ENCODE measurements at places on chromosomes 5 and 9.
A peak's percentile ranks its signal among the peaks of the same experiment; 100 is the strongest.

DNA sequence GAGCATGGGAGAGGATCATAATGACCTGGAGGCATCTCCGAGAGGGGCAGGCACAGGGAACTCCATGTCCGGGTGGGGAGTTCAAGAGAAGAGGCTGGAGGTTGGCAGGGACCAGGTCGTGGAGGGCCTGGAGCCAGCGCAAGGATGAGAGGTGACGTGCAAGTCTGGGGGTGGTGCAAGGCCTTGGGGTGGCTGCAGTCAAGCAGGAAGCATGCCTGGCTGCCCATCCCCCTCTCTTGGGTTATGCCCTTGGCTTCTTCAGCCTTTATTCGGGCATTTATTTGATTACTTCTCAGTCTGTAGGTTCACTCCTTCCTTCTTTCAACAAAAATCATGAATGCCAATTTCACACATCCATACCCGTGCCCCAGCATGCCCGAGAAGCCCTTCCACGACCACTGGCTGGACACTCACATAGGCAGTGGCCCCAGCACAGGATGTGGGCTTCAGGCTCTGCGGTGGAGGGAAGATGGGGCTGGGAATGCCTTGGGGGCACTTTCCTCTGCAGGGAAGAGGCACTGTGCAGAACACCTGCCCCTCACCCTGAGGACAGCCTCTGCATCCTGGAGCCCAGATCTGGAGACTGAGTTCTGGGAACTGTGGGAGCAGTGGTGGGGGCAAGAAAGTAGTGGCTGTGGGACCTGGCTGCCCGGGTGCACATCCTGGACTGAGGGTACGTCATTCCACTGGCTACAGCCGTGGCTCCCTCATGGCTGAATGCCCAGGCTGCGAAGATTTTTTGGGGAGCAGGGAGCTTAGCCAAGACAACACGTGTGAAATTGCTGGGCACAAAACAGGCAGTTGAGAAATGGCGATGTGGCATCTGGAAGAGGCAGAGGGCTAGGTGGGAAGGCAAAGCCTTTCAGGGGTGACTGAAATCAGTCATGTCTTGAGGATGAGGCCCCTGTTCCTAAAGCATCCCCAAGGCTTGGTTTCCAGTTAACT lies 38.6 kb downstream of the CRB2 start:
- DNase-seq = no peak

GRCh38 chr5:72057816-72058215 lies 49.5 kb upstream of the MAP1B start:
- DNase-seq = no peak

DNA sequence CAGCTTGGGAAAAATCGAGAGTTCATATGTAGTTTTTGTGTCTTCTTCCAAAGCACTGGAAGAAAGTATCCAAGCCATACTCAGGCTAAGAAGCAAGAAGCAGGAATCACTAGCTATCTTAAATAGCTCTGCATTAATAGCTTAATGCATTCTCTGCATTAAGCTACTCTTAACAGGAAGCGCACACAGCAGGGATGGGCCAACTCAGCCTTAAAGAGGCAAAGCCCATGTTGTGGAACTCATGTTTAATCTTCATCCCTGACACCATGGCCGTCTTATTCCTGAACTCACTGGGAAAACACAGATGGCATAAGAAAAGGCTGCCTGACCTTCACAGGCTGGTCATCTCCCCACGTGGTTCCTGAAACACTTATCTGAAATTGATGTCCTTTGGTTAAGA lies 18.7 kb upstream of the ICE1 start:
- DNase-seq = no peak

DNA sequence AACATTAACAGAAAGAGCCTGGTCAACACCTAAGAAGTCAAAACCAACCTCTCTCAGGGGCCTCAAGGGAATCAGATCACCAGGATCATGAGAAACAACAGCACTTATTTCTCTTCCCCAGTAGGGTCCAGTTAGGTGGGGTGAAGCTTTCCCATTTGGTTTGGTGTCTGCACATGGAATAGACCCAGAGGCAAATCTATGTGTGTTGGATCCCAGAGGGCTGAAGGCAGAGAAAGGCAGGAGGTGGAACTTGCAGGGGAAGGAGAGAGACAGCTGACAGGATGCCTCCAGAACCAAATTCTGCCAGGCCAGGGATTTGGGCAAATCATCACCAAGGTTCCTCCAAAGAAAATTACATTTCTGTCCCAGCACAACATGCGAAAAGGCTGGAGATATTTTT lies 104.8 kb upstream of the SPOCK1 start:
- no peak for DNase-seq

DNA sequence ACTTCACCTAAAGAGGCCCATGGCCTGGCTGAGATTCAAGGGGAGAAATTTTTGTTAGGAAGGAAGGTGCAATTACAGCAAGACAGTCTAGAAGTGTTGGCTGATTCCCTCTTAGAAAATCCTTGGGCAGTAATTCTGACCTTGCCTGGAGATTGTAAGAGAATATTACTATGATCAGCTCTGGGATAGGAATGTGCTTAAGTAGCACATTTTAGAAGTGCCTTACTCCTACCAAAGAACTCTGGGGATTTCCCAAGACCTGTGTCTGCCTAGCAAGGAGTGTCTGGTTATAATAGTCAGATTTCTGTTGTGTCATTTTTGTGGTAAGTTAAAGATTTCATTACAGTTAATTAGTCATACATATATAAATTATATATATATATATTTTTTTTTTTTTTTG lies 52.3 kb downstream of the NLN start:
- peak; percentile 37 for DNase-seq
